ENCODE measurements at places on chromosomes 13 and 19. TPM values are rescaled to one million over a fixed set of nuclear protein-coding genes. Genes with fewer than 3 reads are reported as not detected.

Gene PABPC3
- 0.29 TPM for total RNA-seq

Gene RXFP2
- total RNA-seq = not detected

DNA sequence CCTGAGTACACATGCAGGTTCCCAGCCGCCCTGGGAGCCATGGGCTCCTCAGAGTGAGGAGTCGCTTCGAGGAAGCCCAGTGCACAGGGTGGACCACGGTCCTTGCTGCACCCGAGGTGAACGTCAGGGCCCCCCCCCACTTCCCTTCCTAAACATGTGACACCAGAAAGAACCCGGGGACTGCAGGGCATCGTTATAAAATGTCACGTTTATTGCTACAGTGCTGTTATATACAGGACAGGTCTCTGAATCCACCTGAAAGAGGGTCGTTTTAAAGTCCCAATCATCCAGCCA is 3.8 kb upstream of the UQCR11 start:
- DNase-seq = no peak

Gene ZNF555
- 4.1 TPM for total RNA-seq

Gene PRTN3
- 0.32 TPM for total RNA-seq

Gene FXYD7
- 0.48 TPM for total RNA-seq

Gene FXYD1
- 47.3 TPM for total RNA-seq

DNA sequence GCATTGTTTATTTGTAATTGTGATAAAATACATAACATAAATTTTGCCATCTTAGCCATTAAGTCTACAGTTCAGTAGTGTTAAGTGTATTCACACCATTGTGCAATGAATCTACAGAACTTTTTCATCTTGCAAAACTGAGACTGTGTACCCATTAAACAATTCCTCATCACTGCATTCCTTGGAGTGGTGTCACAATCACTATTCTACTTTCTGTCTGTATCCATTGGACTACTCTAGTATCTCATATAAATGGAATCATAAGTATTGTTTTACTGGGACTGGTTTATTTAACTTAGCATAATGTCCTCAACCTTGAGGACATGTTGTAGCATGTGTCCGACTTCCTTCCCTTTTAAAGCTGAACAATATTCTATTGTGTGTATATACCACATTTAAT is 36.8 kb downstream of the UFM1 start:
- DNase-seq = no peak
